ENCODE measurements at places on chromosomes 2 and 18. TPM values are rescaled to one million over a fixed set of nuclear protein-coding genes. Genes with fewer than 3 reads are reported as not detected.

DNA sequence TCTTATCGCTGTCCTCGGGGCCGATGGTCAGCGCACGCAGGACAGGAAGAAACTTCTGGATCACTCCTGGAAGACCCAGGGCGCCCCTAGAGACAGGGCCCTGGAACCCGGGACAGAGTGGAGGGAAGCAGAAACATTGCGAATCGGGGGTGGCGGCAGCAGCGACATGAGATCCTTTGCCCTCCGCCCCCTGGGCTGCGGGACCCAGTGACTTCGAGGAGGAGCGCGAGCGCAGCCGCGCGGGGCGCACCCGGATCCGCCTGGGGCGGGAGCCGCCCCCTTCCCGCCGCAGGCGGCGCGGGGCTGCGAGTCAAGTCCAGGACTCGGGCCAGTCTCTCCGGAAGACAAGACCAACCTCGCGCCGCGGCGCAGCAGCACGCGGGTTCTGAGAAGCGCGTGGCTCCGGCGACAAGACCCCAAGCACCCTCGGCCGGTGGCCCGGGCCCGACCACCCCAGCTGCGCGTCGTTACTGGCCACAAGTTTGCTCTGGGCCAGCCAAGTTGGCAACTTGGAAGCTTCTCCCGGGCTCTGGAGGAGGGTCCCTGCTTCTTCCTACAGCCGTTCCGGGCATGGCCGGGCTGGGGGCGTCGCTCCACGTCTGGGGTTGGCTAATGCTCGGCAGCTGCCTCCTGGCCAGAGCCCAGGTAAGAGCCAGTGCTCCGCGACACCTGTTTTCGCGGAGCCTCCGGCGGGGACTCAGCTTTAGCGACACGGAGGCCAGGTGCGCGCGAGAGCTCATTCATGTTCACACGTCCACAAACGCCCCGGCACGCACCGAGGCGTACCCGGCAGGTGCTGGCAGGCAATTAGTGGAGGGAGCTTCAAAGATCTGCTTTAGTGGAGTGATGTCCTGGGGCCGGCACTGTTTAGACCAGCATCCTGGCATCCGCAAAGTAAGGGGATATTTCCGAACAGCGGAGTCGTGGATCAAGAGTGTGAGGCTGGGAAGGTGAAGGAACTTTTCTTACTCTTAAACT lies at the start of gene PTH2R:
Gene PTH2R (plus strand): TSS at position 319 of the 978 bp plus-strand sequence. CDS start 252 bp downstream, at position 571.
- peak; percentile 6 for DNase-seq

DNA sequence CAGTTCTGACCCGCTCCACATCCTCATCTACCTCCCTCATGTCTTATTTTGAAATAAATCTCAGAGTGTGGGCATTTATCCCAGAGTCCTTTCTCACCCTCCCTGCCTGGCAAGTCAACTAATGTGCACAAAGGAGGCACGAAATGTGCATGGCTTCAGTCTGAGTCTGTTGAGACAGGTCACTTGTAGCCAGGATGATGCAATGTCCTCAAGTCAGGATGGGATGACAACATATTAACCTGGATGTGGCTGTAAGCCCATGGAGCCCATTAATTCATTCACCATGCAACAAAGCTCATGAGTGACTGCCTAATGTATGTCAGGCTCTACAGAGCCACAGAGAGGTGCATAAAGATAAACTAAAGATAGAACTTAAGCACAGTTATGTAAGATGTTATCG lies 34.5 kb downstream of the KCNG3 start:
- no peak for DNase-seq

DNA sequence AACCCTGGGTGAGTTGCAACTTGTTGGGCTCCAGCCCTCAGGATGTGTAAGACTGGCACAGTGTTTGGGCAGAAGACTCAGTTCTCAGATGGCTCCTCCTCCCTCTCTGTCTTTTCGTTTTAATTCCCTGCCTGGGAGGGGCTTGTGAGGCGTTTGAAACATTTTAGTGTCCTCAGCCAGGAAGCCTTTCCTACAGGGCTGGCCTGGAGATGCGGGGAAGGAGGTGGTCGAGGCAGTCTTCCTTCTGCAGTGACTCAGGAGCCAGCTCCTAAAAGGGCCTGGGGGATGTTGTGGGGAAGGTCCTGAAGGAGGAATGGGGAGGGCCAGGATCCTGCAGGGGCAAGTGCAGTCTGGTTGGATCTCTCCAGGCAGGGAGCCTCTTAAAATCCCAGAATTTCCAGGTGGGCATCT lies 22.1 kb upstream of the IGFBP5 start:
- peak; percentile 47 for DNase-seq

GRCh38 chr18:22813648-22814328 lies 119.3 kb upstream of the RBBP8 start:
- peak; percentile 40 for DNase-seq

GRCh38 chr2:44533508-44533907 lies 171.8 kb downstream of the CAMKMT start:
- no peak for DNase-seq

- no peak for DNase-seq
Measured at GRCh38 chr2:73855526-73855925, 26.8 kb downstream of the STAMBP start.

DNA sequence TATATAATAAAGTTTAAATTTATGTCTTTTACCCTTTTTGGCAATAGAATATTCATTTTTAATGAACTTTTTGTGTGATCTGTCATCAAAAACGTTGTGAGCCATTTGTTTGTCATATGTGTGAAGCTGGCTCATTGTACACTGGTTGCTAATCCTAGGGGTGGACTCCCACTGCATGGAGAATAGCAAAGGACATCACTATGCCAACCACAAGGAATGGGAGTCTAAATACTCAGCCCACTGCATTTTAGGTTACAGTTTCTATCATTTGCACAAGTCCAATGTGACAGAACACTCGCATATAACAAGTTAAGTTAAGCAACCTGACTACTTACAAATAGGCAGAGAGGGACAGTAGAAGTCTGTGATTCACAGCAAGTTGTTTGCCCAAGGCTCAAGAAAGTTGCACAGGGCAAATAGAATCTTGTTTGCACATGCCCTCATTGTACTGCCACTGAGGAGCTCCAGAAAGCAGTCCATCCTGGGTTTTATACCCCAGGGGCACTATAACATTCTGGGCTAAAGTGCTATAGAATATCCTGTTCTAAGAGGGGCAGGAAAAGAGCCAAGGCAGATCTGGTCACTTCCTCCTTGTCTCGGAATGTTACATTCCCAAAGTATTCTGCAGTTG lies 545.9 kb upstream of the GCFC2 start:
- DNase-seq = no peak

DNA sequence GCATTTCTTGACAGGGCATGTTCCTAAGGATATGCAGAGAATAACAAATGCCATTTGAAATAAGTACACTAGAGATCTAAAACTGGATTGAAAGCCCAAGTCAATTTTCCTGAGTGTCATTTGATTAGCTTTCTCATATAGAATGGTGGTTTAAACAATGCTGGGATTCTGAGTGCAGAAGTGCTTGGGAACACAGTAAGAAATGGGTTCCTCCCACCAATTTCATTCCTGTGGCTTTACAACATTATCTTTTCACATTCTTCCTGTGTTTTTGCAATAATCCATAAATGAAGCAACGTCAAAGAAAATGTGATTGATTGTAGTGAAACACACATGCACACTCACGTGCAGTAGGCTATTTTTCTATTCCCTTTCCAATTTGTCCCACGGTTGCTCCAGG lies 1858.4 kb upstream of the PIK3C3 start:
- DNase-seq = no peak

GRCh38 chr18:10032331-10033015 lies 118.7 kb downstream of the VAPA start:
- DNase-seq = no peak

DNA sequence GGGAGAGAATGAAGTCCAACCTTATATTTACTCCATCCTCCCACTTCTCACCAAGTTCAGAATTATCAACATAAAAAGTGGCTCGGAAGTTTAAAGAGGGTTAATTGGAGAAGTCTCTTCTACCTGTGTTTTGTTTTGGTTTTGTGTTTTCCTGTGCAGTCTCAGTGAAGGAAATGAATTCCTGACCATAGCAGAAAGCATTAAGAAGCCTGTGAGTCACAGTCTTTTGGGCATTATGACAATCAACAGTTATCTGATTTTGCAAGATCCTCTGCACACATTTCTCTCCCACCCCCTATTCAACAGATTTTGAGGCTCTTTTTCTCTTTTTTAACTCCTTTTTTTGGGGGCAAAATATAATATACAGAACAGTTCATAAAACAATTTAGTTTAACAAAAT lies 8.6 kb upstream of the RPL37A start:
- DNase-seq = peak; percentile 36

DNA sequence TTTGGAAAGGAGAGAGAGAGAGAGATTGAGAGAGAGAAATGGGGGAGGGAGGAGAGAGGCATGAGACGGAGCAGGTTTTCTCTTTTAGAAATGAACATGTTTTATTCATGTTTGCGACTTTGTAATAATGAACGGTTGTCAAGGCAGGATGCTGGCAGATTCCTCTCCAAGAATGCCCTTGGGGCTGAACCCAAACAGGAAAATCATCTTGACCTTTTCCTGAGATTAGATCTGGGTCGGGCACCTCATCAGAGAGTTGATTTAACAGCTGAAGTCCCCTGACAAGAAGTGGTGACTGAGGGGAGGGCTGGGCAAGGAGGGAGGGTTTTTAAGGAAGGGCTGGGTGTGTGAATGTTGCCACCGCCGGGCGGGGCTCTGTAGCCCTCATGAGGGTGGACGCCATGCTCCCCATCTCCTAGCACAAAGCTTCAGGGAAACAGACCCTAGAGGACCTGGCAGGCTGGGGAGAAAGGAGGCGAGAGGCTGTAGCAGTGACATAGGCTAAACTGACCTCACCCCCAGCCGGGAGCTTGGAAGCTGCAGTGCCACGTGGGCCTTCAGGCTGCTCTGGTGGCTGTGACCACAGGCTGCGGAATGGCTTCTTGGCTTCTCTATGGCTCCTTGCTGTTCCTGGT lies 60.0 kb downstream of the LIPG start:
- no peak for DNase-seq

- no peak for DNase-seq
Measured at GRCh38 chr18:34995746-34996145, 45.5 kb upstream of the MAPRE2 start.

DNA sequence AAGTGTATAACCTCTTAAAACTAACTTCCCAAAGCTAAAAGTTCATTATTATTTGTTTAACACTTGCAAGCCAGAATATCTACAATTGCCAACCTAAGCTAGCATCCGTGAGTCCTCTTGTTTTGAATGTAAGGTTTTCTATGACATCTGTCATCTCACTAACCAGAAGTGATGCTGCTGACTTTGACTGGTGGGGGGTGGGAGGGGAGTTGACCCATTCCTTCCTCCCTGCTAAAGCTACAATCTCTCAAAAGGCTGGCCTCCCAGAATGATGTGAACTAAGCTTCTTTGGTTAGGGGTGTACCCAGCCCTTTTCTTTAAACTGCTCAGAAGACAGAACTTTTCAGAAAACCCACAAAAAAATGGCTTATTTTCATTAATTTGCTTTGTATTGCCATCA lies 280.6 kb downstream of the ZEB2 start:
- no peak for DNase-seq

DNA sequence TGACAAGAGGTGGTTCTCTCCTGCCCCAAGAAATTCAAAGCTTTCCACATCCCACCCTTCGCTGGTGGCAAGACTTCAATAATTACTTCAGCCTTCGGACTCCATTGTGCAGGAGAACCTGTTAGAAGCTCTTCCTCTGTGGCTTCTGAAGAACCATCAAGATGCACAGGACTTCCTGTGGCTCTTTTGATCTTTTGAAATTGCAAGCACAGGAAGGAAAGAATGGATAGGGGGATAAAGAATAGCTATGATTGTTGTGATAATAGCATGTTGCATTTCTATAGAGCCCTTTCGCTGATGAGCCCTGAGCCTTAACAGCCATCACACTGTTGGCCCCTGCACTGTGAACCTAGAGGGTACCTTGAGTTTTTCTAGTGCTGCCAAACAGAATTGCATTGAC lies 7.4 kb downstream of the EPAS1 start:
- DNase-seq = no peak

DNA sequence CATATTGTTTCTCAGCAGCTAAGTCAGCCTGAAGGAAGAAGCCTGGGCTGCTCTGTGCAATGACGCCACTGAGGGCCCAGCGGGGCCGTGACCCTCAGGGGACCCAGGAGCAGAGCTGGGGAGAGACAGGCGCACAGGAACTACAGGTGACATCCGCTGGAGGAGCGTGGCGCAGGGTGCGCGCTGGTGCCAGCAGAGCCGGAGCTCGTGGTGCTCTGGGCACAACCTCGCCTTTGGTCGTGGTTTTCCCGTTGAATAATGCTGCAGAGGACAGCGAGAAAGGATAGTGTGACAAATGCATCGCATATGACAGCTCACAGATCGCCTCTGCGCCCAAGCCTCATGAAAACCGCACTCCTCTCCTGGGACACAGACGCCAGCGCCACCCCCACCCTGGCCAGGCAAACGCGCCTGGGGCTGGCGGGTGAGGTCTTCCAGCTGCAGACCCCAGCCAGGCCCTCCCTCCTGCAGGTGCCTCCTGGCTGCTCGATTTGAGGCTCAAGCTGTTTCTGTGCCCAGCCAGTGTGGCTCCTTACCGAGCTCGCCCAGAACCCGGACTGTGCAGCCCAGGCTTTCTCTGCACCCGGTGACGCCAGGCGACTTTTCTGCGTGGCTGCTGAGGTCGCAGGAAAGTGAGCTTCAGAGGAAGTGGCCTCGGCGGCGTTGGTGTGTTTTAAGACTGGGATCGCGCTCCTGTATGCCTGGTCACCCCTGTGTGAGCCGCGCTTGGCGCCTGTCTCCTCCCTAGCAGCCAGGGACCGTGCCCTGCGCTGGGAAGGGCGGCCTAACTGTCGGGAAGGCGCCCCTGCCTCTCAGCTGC lies 583.1 kb upstream of the HS6ST1 start:
- DNase-seq = peak; percentile 3

DNA sequence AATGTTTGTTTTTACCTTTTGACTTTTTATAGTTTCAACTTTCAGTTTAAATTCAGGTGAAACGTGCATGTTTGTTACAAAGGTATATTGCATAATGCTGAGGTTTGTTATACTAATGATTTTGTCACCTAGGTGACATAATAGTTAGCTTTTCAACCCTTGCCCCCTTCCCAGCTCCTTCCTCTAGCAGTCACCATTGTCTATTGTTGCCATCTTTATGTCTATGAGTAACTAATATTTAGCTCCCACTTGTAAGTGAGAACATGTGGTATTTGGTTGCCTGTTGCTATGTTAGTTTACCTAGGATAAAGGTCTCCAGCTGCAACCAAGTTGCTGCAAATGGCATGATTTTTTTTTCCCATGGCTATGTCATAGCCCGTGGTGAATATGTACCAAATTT lies 322.3 kb upstream of the SETBP1 start:
- DNase-seq = no peak

DNA sequence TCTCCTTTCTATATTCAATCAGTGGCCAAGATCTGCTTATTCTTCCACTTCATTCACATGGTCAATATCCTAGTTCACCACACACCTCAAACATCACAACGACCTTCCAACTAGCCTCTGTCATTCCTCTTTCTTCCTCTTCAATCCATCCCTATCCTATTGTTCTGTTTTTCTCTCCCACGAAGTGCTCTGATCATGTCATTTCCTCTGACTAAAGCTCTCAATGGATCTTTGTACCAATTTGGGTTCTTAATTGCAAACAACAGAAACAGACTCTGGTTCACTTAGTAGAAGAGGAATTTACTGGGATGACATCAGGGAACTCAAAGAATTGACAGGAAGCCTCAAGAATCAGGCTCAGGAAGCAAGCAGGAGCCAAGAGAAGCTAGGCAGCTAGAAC lies 23.5 kb downstream of the WNT10A start:
- no peak for DNase-seq

DLGAP1 gene
- 20.7 TPM for total RNA-seq

C18orf63 gene
- total RNA-seq = 2.9 TPM

LYPD6B gene
- total RNA-seq = 4.3 TPM

ADAM23 gene
- total RNA-seq = 3.4 TPM

DPP10 gene
- 34.2 TPM for total RNA-seq
